Stimulated activated CD4-positive, alpha-beta T cell treated with anti-CD3 and anti-CD28 coated beads, Interleukin-1b, Interleukin-23, amount 100 ng/mL, for 4 hours (primary cell): ENCODE measurements at places on chromosomes 12 and 14.

- peak; percentile 62 for DNase-seq
Observed at GRCh38 chr12:53219292-53219955, 12.4 kb upstream of the ITGB7 start.

- no peak for DNase-seq
Observed at GRCh38 chr14:64746298-64747250, 42.4 kb downstream of the PLEKHG3 start.

DNA sequence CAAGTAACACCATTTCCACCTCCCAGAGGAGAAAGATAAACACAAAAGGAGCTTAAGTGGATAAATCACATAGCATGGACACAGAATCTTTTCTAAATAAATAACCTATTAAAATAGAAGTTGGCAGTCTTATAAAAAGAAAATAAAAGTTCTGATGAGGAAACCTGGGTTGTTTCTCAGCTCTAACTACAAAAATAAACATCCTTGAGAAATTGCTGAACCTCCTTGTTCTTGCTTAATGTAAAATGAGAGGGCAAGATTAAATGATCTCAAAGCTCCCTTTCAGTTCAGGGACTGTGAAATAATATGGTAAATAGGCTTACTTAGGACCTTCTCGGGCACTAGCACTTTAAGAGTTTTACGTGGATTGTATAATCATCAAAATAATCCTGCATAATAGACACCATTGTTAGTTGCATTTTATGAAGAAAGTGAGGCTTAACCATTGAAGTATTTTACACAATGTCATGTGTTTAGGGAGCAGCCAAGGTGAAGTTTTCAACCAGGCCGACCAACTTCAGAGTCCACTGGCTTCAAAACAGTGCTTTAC, 214.0 kb upstream of the NOVA1 start:
- no peak for DNase-seq

DNA sequence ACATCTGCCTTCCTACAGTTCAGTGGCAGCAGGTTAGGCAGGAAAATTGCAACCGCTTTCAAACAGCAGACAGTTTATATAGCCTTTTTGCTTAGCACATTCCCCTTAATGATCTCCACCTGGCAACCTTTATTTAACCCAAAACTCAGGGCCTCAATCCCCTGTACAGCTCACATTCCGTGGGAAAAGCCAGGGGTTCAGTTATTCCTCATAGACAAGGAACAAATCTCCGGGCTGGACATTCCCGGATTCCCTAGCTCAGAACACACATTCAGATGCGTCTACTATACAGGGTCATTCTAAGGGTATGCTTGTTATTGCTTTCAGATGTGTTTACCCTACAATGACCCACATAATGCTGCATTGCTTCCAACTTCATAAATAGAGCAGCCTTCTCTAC, 73.8 kb upstream of the DCN start:
- no peak for DNase-seq

DNA sequence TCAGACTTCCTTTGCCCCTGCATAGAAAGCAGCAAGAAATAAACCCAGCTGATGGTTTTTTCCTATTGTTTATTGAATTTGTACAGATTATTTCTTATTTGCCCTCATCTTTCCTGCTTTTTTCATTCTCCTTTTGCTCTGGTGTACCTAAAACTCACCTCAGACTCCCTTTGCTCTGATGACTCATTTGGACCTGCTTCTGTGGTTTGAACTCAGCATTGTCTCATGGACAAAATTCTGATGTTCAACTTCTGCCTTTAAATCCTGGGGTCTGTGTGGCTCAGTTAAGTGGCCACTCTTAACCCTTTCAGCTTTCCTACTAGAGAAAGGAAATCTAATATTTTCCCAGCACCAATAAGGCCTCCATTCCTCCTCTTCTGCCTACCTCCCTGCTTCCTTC, 3.5 kb upstream of the SENP1 start:
- no peak for DNase-seq

DNA sequence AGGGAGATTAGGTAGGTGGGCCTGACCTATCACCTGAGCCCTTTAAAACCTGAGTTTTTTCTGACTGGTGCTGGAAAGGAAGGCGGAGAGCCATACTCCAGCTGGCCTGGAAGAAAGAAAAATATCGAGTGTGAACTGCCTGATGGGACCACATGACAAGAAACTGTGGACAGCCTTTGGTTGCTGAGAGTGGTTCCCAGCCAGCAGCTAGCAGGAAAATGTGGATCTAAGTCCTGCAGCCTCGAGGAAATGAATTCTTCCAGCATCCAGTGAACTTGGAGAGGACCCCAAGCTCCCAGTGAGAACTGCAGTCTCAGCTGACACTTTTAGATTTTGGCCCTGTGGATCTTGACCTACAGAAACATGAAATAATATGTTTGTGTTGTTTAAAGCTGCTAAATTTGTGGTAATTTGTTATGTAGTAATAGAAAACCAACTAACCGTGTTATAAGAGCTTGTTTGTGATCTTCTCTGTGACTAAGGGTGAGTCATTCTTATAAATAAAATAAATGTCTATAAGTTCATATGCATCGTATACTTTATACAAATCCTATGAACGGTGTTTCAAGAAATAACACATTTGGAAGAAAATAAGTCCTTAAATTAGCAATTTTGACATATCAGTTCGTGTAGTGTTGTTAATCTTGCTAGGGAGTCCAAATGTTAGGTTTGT, 359.6 kb downstream of the BMP4 start:
- no peak for DNase-seq

DNA sequence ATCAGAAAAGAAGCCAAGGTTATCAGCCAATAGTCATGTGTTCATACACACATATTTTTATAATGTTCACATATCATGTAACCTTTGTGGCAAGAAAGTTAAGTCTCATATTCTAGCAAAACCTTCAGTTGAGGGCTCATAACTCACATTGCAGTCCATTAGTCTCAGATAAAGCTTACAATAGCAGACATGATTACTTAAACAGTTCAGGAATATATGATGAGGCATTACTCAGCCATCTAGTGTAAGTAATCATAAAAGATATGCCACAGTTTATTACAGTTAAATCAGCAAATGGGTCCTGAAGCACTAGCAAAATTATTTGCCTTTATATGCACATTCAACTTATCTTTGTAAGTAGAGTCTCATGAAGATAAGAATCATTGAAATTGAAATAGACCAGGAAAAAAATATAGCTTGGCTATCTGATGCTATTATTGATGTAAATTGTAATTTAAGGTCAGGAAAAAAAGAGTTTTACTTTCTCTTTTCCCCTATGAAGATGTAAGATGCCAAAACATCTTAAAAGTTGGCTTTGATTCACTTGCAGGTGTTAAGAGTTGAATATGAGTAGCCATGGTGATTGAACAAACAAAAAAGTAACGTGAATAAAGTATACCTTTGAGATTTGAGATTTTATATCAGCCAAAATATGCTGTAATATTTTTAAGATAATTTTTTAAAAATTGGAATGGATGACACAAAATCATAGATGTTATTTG, 537.0 kb downstream of the SLC6A15 start:
- DNase-seq = no peak

GRCh38 chr14:67576216-67576955, 23.7 kb downstream of the PIGH start:
- DNase-seq = no peak

DNA sequence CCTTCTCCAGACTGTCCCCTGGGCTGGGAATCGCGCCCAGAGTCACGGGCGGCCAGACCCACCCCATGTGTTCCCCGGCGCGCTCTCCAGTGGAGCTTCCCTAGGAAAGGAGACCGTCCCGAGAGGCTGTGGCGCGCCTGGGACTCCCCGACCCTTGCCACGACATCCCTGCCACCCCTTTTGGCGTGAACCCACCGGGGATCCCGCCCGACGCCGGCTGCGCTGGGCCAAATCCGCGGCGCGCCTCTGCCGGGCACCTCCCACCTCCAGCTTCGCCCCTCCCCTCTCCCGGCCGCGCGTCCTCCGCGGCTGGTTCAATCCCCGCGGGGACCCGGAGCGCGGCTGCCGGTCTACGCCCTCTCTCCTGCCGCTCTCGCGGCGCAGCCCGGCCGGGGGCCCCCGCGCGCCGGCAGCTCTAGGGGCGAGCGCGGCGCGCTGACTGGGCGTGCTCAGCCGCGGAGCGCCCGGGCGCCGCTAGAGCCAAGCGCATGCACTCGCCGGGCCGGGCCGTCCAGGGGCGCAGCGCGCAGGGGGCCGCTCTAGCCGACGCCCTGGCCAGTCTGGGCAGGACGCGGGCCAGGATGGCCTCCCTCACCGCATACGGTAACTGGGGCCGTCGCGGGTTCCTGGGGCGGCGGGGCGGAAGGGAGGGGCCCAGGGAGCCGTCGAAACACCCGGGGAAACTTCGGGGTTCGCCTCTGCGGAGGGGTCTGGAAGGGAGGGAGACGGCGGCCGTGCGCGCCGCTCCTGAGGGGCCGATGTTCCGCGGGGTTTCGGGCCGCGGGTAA, 77.4 kb upstream of the ANO4 start:
- DNase-seq = no peak

DNA sequence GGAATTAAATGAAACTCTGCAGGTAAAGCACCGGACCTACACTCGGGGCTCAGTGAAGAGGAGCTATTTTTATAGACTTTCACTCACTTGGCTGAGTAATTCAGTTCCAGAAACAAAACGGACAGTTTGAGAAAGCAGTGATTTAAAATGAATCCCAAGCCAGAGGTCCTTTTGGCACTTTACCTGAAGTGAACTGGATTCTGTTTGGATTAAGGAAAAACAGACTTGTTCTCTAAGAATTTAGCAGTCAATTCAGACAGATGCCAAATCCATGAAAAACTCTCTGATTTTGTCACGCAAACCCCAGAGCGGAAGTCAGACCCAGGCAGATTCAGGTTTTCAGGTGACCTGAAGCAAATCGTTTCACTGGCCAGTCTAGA, 4.9 kb upstream of the VASH1 start:
- DNase-seq = no peak

- no peak for DNase-seq
Observed at GRCh38 chr12:65263777-65264176, 14.7 kb upstream of the MSRB3 start.

DNA sequence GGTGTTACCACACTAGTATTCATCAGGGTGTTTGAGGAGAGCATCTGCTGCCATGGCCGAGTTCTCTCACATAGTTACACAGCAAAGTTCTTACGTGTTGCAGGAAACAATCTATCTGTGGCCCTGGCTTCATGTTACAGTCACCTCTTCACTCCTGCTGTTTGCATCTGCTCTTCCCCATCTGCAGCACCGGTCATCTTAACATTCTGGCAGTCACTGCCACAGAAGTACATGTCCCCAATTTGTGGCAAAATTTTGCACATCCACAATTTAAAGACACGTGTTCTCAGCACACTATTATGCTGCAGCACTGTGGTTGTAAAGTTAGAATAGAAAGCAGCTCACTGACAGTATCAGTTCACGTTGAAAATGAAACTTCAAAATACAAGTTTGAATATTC, 23.2 kb downstream of the MAPK1IP1L start:
- no peak for DNase-seq
